ENCODE measurements at places on chromosomes 6 and 20. TPM values are rescaled to one million over a fixed set of nuclear protein-coding genes. Genes with fewer than 3 reads are reported as not detected.

The TGM2 gene
- 31.0 TPM for total RNA-seq

The DSP gene
- 168 TPM for total RNA-seq

The PXMP4 gene
- 2.4 TPM for total RNA-seq

The CARMIL1 gene
- total RNA-seq: 21.0 TPM

The TRIM10 gene
- total RNA-seq: not detected

The EPPIN gene
- total RNA-seq: not detected

The UFL1 gene
- 22.3 TPM for total RNA-seq

The ARFGEF2 gene
- 15.8 TPM for total RNA-seq

The MICA gene
- 53.6 TPM for total RNA-seq

The SDC4 gene
- 261 TPM for total RNA-seq

The CFAP206 gene
- total RNA-seq: not detected

The C20orf144 gene
- total RNA-seq: 0.16 TPM

The PLA2G7 gene
- 0.04 TPM for total RNA-seq

The ENPP5 gene
- total RNA-seq: 1.5 TPM

The CAP2 gene
- total RNA-seq: 3.3 TPM

The GHRH gene
- not detected for total RNA-seq

The PFDN6 gene
- 83.6 TPM for total RNA-seq

The OR12D3 gene
- not detected for total RNA-seq

The ABRACL gene
- total RNA-seq: 107 TPM
